ENCODE measurements at places on chromosomes 1 and 21.

DNA sequence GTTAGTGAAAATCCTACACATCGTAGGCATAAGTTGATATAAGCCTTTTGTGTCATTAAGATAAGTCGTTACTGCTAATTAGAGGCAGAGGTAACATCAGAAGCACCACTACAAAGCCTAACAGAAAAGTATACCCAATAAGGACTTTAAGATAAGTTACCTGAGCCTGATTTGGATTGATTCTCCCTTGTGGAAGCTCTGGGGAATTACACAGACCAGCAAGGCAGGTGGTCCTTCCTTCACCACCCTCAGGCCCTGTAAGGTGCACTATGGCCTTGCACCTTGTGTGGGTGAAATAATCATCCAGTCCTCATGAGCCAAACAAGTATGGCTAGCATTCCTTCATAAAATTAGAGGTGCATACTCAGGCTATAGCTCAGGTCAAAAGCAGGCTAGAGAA, 166.7 kb upstream of the CHRM3 start:
- no peak for DNase-seq

DNA sequence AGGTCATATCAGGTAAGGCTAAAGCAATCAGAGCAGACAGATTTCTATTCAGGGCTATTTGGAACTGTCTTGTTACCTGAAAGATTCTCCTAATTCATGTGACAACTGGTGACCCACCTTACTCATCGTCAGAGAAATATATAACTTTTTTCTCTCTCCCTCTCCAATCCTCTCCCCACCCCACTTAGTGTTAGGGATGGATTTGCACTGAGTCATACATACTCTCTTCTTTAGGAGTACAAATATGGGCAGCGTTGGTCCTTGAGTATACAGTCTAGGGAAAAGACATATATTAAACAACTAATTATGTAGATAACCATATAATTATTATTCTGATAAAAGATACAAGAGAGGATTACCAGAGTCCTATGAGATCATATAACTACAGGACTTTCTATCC, 246.3 kb downstream of the HHIPL2 start:
- DNase-seq = no peak

DNA sequence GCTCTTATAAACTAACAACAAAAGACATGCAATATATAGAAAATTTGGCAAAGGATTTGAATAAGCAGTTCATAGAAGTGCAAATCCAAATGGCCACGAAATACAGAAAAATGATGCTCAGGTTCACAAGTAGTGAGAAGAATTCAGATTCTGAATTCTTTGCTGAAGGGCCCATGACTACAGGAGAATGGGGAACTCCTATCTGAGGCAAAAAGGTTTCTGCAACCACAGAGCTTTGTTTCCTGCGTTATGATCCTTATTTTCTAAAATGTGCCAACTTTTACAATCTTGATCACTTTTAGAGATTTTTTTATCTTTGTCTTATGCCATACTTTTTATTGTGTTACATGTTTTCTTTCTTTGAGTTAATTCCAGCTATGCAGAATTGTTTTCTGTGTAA, 91.3 kb downstream of the ITSN1 start:
- DNase-seq = no peak

- DNase-seq = no peak
Observed at GRCh38 chr1:7491818-7492173, 279.3 kb upstream of the VAMP3 start.

- no peak for DNase-seq
Observed at GRCh38 chr1:186865253-186865652, 36.5 kb downstream of the PLA2G4A start.

- no peak for DNase-seq
Observed at GRCh38 chr1:164861632-164862031, 302.6 kb downstream of the PBX1 start.

DNA sequence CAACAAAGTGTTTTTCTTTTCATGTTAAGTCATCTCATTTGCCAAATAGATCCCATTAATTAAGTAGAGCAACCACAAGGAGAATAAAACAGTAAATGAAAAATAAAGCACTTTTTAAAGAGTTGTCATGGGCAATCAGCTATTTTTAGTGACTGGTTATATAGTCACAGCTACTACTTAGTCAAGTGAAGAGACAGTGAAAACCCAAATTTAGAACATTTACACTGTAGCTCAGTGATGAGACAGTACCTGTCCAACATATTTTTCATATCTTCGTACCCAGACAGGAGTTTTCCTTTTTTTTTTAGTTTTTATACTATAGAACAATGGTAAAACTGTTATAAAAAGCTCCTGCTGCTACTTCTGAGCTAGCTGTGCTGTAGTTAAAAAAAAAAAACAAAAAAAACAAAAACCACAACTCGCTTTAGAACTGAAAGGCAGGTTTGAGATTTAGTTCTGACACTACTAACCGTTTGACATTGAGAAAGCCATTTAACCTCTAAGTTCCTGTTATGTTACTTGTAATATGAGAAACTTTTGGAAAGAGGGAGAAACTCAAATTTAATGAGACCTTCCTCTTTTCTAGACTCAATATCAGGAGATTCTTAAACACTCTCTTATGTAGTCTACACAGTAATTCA, 777.5 kb downstream of the ADGRL2 start:
- DNase-seq = no peak

GRCh38 chr1:116475850-116476218, 95.0 kb downstream of the CD58 start:
- DNase-seq = no peak

GRCh38 chr1:59357645-59358320, 60.9 kb downstream of the FGGY start:
- DNase-seq = no peak

- no peak for DNase-seq
Observed at GRCh38 chr1:45097944-45098343, 85.9 kb downstream of the UROD start.

DNA sequence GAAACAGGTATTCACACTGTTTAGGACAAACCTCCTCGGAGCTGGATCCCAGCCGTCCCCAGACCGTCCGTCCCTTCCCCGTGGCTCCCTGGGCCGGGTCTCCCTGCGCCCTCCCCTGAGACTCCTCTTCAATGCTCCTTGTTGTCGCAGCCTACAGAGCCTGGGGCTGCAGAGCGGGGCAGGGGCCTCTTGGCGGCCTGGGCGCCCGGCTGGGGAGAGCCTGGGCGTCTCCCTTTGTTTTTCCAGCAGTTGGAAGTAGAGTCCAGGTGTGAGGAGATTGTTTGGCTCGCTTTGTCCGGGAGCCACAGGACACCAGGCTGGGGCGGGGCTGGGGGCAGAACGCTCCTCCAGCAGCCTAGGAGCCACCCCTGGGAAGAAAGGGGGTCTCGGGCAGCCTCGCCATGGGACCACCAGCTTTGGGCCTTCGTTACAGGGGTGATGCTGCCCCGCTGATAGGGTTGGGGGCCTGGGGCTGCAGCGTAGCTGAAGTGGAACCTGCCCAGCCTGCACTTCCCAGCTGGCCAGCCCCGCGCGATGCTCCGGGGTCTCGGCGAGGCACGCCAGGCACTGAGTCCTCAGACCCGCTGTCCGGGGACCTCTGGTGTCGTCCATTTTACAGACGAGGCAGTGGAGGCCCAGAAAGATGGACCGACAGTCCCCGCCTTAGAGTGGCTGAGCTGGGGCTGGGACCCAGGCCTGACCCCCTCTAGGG, 66.9 kb downstream of the PRDM16 start:
- DNase-seq = no peak

- no peak for DNase-seq
Observed at GRCh38 chr21:42696501-42697040, 43.1 kb downstream of the PDE9A start.

GRCh38 chr1:21898326-21899200, 38.5 kb downstream of the HSPG2 start:
- no peak for DNase-seq

- no peak for DNase-seq
Observed at GRCh38 chr1:243903895-243904294, 53.9 kb upstream of the AKT3 start.

DNA sequence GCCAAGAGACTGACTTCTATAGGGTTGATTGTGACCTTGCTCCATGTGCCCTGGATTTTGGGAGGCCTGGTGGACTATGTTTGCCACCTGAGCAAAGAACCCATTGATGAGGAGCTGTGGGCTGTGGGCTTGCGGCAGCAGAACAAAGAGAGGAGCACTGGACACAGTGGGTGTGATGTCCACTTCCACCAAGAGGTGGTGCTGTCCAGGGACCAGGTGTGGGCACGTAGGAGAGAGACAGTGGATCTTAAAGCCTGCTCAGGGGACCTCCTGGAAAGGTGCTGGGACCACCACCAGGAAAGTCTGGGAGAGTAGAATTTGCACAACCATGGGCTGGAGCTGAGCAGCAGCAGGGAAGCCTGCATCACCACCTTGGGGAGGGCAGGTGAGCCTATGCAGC, 106.7 kb upstream of the ETS2 start:
- no peak for DNase-seq

GRCh38 chr1:14959059-14959694, 194.4 kb upstream of the TMEM51 start:
- no peak for DNase-seq

GRCh38 chr1:90344963-90345730, 350.2 kb downstream of the ZNF326 start:
- DNase-seq = no peak

DNA sequence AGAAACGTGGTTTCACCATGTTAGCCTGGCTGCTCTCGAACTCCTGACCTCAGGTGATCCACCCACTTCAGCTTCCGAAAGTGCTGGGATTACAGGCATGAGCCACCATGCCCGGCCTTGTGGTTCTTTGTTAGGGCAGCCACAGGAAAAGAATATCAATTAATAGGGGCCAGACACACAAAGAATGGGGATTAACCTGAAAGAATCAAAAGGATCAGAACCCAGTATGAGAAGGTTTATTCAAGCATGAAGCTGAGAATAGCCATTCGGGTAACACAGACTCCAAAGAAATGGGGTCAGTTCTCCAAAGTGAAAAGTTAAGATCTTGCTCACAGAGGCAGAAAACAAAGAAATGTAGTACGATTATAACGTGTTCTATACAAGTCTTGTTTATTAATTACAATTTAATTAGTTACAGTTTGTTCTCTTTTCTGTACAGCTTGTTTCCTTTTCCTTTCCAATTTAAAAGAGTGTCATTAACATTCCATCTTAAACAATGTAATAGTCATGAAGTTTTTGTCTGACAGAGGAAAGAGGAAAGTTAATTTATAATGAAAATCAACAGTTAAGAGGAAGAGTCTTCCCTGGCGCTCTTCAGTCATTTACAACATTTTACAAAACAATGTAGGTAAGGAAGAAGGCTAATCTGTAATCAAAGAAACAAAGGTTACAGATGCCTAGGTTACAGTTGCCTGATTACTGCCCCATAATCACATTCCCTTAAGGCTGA, 51.3 kb upstream of the SLC45A1 start:
- DNase-seq = no peak

DNA sequence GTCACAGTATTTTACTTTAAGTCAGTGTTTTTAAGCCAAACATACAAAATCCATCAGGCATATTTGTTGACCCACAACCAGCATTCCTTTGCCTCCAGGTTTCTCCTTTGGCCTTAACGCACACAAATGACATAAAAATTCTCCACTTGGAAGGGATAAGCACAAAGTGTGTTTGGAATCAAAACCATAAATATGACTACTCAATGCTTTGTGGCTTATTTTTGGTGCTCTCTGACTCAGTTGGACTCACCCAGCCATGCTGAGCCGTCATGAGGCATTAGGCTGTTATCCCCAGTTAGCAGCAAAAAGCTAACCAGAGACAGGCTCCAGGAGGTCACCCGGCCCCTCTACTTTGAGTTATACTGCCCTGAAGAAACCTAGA, 948 bp downstream of the PRUNE1 start:
- no peak for DNase-seq

DNA sequence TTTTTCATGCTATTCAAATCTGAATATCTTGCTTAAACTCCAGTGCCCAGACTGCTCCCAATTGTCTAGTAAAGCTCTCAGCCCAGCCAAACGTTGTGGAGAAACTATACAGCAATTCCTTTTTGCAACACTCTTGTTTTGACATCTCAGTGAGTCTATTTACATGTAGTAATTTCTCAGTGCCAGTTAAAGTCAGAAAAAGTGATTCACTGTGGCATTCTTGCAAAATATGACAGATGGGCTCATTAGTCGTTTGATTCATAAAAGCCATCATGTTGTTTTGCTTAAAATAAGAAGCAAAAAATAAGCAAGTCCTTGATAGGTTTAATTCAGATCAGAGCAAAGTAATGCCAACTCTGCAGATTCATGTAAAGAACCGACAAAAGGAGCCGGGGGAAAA, 20.7 kb upstream of the TMPRSS15 start:
- no peak for DNase-seq

DNA sequence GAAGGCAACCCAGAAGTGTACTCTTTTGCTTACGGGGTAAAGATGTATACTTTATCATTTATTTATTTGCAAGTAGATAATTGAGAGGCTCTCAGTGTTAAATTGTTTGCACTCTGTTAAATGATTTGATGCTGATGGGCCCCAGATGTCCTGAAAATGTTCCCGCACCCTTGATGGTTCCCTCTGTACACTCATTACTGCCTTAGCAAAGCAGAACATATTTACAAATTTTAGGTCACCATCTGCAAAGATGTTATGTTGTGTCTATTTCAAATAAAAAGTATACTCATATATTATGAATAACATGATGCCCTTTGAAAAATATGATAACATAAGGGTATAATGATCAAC, 240.5 kb upstream of the SNX7 start:
- DNase-seq = no peak

DNA sequence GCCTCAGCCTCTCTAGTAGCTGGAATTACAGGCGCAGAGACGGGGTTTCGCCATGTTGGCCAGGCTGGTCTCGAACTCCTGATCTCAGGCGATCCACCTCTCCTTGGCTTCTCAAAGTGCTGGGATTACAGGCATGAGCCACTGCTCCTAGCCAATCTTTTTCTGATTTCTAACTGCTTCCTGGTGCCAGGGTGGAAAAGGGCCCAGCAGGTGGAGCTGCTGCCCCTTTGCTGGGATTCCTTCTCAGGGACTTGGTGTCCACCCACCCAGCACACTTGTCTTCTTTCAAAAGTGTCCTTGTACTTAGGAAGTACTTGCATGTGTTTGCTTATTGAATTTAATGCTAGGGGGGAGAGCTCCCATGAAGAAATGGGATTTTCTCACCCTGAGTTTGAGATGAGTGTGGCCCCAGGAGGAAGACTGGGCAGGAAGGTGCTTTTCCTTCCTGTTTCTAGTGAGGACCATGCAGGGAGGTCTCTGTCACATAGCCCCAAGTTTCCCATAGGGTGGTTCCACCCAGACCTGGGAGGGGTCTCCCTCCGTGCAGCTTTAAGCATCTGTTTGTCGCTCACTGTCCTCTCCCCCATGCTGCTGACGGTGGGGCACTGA, 14.2 kb downstream of the UTP11 start:
- DNase-seq = no peak

- no peak for DNase-seq
Observed at GRCh38 chr1:180581635-180582039, 22.9 kb downstream of the OVAAL start.

- DNase-seq = no peak
Observed at GRCh38 chr1:184022668-184023067, 14.9 kb downstream of the COLGALT2 start.

GRCh38 chr1:241592273-241592958, 47.8 kb downstream of the CHML start:
- DNase-seq = no peak
